H4 (cell line): ENCODE measurements at places on chromosomes 4 and X. TPM values are rescaled to one million over a fixed set of nuclear protein-coding genes. Genes with fewer than 3 reads are reported as not detected.

DNA sequence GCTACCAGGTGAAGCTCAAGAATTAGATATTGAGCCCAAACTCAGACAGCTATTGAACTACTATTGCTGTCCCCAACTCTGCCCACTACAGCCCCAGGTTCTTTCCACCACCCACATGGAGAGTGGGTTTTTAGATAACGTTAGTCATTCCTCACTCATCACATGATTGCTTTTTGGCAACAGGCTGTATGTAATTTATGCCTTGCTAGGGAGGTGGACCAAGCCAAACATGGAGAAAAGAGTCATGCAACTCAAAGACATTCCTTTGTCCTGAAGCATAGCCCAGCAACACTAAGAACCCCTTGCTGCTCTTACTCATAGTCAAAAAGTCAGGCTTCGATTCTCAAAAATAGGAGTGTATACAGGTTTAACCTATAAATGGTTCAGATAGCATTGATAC, 275.9 kb upstream of the VCX3A start:
- no peak for DNase-seq

The ALB gene
- total RNA-seq, result not detected in 2 replicates

- DNase-seq, result no peak
These were observed 67.0 kb upstream of the FAT1 start for GRCh38 chr4:186790630-186791029.

The GAGE12J gene
- not detected in 2 replicates for total RNA-seq

DNA sequence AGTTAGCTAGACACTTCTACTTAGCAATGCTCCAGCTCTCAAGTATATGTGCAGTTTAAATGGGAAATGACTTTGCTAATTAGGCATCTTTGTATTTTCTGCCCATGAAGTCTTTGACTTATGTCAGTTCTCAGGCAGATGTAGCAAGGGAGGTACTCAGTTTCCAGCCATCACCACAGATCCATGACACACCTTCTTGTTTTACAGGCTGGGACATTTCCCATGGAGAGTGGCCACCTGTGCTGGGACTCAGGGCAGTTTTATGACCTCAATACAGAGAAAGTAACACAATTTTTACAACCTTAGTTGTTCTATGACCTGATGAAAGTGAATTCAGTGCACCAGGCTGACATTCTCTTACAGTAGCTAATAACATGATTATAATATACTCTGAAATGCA, 280.7 kb upstream of the GK2 start:
- DNase-seq, result no peak

DNA sequence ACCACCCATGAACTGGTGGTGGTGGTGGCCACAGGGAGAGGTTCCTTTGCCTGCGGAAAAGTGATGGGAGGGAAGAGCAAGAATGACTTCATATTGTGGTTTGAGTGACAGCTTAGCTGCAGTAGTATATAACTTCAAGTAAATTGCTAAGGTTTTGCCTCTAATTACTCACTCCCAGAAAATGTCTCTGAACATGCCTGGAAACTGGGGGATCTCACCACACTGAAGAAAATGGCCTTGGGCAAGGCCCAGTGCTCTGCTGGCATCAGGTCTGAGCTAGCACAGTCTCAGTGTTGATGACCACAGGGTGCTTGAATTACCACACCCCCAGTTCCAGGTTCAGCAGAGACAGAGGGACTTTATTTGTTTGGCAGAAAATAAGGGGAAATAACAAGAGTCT, 2085.4 kb downstream of the ARAP2 start:
- peak; percentile 13 for DNase-seq

The ARHGAP36 gene
- 0.27 and 0.46 TPM in 2 replicates for total RNA-seq

DNA sequence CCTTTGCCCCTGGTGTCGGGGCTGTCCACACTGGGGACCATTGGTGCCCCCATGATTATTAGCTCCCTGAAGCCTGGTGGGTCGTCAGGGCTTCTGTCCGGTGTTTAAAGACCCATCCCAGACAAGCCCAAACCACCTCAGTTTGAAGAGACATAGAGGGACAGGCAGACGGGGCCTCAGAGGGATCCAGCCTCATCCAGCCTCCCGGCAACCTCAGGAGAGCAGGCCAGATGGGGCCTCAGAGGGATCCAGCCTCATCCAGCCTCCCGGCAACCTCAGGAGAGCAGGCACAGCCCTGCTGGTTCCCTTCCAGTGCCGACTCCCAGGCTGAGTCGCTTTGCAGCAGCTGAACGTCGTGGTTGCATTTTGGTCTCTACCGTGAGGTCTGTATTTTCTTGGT, 32.1 kb downstream of the PIGG start:
- DNase-seq, result no peak

The MID1 gene
- 9.1 and 14.3 TPM in 2 replicates for total RNA-seq

The DKC1 gene
- total RNA-seq, result 47.9 and 68.3 TPM in 2 replicates

The TRIM75 gene
- total RNA-seq, result not detected in 2 replicates

DNA sequence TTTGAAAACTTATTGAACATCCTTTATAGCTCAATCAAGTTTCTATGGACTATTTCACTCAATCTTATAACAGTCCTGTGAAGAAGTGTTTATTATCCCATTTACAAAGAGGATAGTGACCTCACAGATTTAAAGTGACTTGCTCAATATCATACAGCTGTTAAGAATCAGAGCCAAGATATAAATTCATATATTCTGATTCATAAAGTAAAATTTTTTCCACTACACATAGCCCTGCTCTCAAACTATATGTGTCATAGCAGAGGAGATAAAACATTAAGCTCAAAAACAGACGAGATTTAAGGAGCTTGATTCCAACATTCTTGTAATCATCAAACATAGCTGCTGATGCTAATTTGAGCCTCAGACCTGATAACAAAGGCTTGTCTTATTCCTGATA, 226.8 kb downstream of the CAMK2D start:
- no peak for DNase-seq
